ENCODE measurements at places on chromosomes 5 and 9. TPM values are rescaled to one million over a fixed set of nuclear protein-coding genes. Genes with fewer than 3 reads are reported as not detected.
A peak's percentile ranks its signal among the peaks of the same experiment; 100 is the strongest.

GRCh38 chr9:128846680-128847030 lies 17.1 kb upstream of the SPOUT1 start:
- DNase-seq, result no peak

FSD1L gene
- total RNA-seq, result 0.50 TPM

DNA sequence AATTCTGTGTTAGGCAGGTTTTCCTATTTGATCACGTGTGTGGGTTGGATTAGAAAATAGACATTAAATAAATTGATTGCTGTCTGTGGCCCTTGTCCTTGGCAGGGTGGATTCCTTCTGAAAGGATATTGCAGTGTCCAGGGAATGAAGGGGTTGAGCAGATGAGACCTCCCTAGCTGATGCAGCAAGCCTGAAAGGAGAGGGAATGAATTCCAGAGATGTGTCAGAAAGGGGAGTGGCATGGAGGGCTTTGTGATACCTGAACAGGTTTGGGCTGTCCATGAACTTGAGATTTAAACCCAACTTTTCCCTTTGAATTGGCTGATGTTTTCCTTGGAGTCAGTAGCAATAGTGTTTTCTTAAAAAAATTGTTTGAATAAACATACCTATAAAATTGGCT lies 66.8 kb downstream of the ADCY2 start:
- no peak for DNase-seq

GRCh38 chr9:12854221-12854620 lies 79.4 kb downstream of the LURAP1L start:
- no peak for DNase-seq

SPATA9 gene
- 0.25 TPM for total RNA-seq

DNA sequence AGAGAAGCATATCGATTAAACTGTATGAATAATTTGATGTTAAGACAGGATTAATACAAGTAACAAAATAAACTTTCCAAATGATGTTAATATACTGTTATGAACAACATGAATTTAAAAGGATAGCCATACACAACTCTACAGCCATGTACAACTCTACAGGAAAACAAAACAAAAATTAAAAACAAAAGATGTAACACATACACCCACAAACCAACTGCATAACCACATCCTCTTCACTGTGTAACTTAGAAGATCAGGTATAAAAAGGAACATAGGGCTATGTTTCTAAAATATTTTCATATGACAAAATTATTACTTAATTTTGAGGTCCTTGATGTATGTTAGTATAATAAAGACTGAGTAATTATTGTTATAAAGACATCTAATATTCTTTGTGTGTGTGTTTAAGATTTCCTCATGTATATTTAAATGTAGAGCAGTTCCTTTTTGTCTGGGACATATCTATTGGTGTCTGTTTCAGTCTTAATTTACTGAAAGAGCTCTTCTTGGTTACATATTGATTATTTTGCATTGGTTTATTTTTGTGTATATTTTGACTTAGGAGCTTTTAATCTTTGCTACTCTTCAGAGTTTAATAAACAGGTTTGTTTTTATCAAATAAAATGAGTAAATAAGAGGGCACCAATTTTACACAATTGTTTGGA lies 966.8 kb upstream of the CTNND2 start:
- no peak for DNase-seq

PRRC1 gene
- total RNA-seq, result 28.4 TPM

DNA sequence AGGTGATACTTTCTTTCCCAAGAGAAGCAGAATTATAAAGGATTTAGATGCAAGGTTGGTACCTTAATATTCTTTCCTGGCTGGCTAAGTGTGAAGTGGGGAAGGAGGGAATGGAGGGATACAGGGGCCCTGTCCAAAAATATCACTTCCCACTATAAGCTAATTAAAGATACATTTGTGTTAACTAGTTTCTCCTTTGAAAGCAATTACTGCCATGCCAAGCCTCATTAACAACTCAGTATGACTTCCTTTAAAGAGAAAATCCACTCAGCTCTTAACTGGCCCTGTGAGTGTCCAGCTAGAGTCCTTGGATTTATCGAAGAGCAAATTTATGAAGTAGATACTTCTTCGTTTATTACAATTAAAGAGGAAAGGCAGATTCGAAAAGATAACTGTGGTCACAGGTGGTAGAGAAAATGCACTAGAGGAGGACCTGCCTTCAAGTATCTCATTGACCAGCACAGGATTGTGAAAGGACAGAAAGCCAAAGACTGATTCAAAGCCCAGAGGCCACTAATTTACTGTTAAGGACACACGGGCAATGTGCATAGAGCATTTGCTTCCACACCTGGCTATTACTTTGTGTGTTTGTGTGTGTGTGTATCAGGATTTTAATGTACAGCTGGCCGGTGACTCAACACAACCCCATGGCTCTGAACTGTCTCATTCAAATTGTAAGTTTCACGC lies 11.2 kb upstream of the GLDC start:
- no peak for DNase-seq

DNA sequence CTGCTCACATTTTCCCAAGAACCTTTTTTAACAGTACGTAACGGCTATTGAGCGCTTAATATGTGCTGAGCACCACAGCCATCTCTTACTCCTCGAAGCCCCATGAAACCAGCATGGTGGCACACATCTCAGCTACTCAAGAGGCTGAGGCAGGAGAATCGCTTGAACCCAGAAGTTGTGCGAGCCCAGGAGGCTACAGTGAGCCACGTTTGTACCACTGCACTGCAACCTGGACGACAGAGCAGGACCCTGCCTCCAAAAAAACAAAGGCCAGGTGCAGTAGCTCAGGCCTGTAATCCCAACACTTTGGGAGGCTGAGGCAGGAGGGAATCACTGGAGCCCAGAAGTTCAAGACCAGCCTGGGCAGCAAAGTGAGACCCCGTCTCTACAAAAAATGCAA lies 28.2 kb downstream of the AQP7 start:
- DNase-seq, result peak; percentile 29

PANK3 gene
- total RNA-seq, result 41.3 TPM

FGF1 gene
- 0.25 TPM for total RNA-seq

GRCh38 chr9:99807956-99808355 lies 13.7 kb upstream of the NR4A3 start:
- DNase-seq, result no peak

DNA sequence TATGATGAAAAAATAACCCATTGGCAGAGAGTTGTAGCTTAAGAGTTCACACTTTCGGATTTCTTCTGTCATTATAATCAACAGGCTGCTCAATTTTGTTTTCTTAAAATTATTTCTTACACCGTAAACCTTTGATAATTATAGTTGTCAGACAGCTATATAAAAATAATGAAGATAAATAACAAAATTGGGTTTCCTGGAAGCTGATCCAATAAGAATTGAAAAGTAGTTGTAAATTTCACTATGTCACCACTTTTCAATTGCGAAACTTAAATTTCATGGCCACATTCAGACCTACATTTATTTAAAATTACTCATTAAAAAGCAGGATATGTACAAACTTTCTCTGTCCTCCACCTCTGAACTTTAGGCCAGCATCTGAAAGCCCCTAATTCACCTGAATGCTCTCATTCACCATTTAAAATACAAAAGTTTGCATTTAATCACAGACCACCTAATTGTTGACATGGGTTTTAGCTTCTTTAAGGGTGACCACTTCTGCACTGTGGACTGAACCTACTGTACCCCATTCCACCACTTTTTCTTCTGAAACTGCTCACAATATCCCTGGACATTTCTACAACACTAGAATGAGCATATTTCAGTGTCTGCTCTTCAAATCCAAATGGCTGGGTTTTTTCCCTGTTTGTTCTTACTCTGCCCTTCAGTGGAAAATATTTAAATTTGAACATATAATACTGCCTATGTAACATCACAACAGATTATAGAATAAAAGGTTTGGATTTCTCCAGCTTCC lies 680 bp downstream of the SELENOP start:
- DNase-seq, result no peak

DNAJC18 gene
- total RNA-seq, result 0.63 TPM

- DNase-seq, result no peak
Measured at GRCh38 chr5:60339691-60340201, 360.2 kb downstream of the DEPDC1B start.

DNA sequence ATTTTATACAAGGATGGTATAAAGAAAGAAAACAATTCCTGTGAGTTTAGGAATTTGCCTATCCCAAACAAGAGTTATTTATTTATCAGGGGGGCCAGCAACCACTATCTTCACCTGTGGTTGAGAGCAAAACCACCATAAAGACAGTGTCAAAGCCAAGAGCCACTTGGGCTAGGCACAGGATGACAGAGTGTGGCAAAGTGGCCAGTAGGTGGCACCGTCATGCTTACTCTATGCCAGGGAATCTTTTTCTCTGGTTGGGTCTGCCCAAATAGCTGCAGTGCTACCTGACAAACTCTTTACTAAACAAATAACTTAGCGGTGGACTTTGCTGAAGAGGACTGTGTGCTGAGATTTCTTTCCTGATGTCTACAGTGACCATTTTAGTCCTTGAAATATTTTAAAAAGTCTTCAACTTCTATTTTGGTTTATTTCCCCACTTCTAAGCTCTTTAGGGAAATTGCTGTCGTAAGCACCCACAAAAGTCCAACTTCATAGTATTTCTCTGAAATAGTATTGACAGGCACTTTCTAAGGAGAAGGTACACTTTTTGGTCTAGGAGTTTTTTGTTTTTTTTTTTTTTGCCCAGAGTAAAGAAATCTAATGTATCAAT lies 285.0 kb downstream of the RFX3 start:
- DNase-seq, result peak; percentile 68

DNA sequence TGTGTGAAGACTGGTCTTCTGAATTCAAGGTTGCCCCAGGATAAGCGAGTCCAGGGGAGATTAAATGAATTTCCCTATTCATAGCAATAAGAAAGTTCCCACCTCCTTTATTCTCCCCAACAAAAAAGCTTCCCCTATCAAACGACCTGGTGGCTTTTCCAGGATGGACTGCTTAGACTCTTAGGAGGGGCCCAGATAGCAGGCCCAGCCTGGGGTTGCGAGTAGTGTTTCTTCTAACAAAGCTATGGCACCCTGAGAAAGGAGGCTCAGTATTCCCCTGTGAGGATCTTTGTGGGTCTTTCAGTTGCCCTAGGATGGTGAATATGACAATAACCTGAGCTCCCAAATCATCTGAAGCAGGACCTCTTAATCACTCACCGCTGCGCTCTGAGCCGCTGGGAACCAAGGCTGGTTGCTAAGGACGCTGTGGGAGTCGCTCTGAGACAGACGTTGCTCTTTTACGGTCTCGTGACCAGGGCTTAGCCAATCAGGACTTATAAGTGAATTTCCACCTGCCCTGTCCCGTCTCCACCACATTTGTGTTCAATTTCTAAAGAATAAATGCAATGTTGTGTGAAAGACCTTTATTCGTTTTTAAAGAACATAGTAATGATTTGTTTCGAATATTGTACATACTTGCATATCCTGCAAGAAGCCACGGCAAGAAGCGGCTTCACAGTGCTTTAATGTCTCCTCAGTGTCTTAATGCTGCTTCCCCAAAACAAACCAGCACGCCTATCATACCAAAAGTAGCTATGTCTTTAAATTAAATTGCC lies at the start of gene TMEM232:
TSS of gene TMEM232 (minus strand) at position 423 of the 776 bp plus-strand sequence. CDS start 59,319 bp downstream, outside the sequence.
- DNase-seq, result peak; percentile 78

SPINK5 gene
- not detected for total RNA-seq

AOPEP gene
- 75.5 TPM for total RNA-seq

SHOC1 gene
- total RNA-seq, result not detected

GABRA1 gene
- total RNA-seq, result not detected

TMEM252 gene
- total RNA-seq, result not detected

PCDHGB4 gene
- 2.2 TPM for total RNA-seq

DNA sequence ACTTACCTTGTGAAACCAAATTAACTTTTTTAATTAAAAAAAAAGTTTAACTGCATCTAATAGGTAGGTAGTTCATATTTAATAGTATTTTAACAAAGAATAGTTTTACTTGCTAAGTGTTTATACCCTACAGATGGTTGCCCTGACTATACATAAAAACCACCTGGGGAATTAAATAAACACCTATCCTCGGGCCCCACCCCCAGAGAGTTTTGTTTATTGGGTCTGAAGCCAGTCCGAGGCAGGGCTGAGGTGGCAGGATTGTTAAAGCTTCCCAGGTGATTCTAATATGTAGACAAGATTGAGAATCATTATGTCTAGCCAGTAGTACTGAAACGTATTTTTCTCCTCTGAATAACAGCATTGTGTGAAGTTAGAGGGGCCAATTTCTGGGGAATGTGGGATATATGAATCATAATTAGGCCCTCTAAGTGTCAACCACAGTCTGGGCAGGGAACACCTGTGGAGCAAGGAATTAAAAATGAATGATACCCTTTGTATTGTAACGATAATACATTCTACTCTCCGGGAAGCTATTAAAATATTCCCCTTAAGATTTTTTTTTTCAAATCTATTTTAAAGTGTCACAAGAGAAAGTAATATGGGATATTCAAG lies 5.6 kb upstream of the PAM start:
- no peak for DNase-seq

BNC2 gene
- total RNA-seq, result 0.55 TPM

DBH gene
- 16.7 TPM for total RNA-seq

DNA sequence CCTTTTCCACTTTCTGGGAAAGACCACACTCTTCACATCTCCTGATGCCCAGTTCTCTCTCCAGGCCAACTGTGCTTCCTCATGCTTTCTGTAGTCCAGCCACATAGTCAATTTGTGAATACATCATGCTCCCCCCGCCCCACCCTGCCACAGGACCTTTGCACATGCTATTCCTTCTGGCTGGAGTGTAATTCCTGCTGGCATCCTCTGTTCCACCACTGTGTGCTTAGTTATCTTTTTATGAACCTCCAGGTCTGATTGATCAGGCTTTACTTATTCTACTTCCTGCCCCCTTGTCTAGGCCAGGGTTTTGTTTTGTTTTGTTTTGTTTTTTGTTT lies 372.6 kb upstream of the RIOK2 start:
- no peak for DNase-seq

DNA sequence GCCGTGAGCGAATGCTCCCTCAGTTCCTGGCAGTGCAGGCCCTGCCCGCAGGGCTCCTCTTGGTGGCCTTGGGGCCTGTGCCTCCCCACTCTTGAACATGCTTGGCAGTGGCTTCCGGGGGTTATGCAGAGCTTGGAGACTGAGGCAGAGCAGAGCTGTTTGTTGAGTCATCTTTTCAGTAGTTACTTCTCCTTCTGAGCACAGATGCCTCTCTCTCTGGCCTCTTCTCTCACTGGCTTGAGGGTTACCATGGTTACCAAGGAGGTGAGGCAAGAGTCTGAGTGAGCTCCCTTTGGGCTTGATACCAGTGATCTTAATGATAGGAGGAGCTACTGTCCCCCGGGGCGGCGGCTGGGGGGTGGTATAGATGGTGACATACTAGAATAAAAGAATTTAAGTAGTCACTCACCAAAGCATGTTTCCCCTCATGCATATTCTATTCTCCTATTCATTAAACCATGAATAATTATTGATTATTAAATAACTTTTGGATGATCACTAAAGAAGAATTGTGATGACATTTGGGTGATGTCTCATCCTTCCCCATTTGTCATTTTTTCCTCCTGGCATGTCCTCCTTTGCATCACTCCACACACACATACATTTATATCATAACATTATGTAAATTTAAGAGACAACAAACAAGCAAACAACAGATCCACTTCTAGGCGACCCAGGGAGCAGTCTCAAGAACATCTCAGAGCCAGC lies 111.1 kb downstream of the ARHGAP26 start:
- DNase-seq, result no peak

- peak; percentile 83 for DNase-seq
Measured at GRCh38 chr9:82560457-82560904, 502.5 kb downstream of the RASEF start.
